Fibroblast of lung (primary cell): ENCODE measurements at places on chromosomes 2 and 18. TPM values are rescaled to one million over a fixed set of nuclear protein-coding genes. Genes with fewer than 3 reads are reported as not detected.

Gene ATP8B1
- 53.4 and 109 TPM in 2 replicates for total RNA-seq

Gene PUM2
- total RNA-seq: 46.7 and 54.2 TPM in 2 replicates

Gene DES
- 34.7 and 69.3 TPM in 2 replicates for total RNA-seq

Gene AOX1
- total RNA-seq: 65.1 and 81.4 TPM in 2 replicates

Gene COL3A1
- total RNA-seq: 925 and 2,431 TPM in 2 replicates
